Hematopoietic multipotent progenitor cell treated with erythropoietin and hydrocortisone succinate and interleukin-3 and kit ligand, for 4 days (in vitro differentiated cells): ENCODE measurements at places on chromosomes 7 and 10.

GRCh38 chr7:139573871-139574270 is 50.4 kb downstream of the CLEC2L start:
- DNase-seq = no peak

GRCh38 chr10:27713941-27714340 is 31.7 kb downstream of the MKX start:
- peak; percentile 2 for DNase-seq

DNA sequence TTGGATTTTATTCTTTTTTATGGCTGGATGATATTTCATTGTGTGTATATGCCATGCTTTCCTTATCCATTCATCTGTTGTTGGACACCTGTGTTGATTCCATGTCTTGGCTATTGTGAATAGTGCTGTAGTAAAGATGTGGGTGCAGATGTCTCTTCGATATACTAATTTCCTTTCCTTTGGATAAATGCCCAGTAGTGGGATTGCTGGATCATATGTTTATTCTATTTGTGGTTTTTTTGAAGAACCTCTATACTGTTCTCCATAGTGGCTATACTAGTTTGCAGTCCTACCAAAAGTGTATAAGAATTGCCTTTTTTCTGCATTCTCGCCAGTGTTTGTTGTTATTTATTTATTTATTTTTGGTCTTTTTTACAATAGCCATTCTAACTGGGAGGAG is 159.8 kb downstream of the WNT2 start:
- DNase-seq = no peak

- peak; percentile 68 for DNase-seq
These were observed 182.0 kb downstream of the REEP3 start for GRCh38 chr10:63703113-63703670.

DNA sequence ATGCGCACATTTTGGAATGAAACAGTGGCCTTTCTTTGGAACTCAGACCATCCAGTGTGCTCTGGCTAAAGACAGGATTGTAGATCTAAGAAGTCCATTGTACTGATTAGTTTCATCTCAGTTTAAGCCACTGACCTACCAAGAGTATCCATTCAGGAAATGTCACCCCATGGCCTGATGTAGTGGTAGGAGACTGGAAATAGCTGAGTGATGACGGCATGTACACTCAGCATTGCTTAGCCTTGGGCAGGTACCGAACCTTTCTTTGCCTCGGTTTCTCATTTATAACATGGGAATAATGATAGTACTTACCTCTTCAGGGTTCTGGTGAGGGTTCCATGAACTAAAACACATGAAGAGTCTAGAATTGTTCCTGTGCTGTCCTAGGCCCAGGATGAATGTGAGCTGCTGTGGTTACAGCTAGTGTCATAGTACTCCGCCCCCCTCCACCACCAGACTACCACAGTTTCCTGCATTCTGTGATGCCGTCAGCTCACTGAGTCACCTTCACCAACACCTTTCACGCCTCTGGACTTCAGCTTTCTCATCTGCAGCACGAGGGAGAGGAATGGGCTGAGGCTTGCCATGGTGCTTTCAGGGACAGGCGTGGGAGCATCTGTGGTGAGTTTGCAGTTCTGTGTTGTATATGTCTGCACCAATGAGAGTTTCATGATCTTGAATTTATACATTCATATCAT is 484.0 kb upstream of the GALNT17 start:
- peak; percentile 38 for DNase-seq

- DNase-seq = peak; percentile 65
These were observed 10.9 kb downstream of the TECPR1 start for GRCh38 chr7:98240961-98241673.

GRCh38 chr7:120164-120991 is 72.0 kb upstream of the FAM20C start:
- DNase-seq = no peak

GRCh38 chr7:128922496-128923410 is 12.2 kb upstream of the KCP start:
- no peak for DNase-seq

GRCh38 chr10:68992636-68993440 is 4.2 kb downstream of the KIFBP start:
- DNase-seq = no peak

GRCh38 chr7:26992670-26993069 is 103.1 kb downstream of the HOXA1 start:
- DNase-seq = no peak

GRCh38 chr7:137920637-137921399 is 74.0 kb upstream of the DGKI start:
- DNase-seq = no peak

GRCh38 chr7:133272336-133272735 is 19.5 kb downstream of the EXOC4 start:
- no peak for DNase-seq

GRCh38 chr7:106717955-106718871 is 57.3 kb upstream of the CCDC71L start:
- DNase-seq = peak; percentile 97

GRCh38 chr7:115449689-115450088 is 527.8 kb downstream of the MDFIC start:
- peak; percentile 2 for DNase-seq

GRCh38 chr7:1537535-1538412 is 7.3 kb downstream of the MAFK start:
- peak; percentile 83 for DNase-seq

GRCh38 chr10:31103112-31103511 is 71.4 kb upstream of the ZNF438 start:
- no peak for DNase-seq

DNA sequence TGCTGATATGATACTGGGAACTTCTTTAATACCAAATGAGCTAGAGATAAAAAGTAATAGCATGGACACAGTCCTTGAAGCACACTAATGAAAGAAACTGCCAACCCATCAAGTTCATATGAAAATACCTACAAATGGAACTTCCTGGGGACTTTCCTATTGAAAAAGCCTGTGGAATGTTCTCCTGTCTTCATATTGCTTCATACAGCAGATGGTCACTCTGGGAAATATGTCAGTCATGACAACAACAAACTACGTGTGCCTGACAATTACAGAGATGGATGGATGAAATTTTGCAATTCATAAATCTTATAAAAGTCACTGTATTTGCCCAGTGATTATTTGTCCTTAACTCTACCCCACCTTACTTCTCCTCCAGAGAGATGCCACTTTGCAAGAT is 106.6 kb upstream of the COL1A2 start:
- no peak for DNase-seq

DNA sequence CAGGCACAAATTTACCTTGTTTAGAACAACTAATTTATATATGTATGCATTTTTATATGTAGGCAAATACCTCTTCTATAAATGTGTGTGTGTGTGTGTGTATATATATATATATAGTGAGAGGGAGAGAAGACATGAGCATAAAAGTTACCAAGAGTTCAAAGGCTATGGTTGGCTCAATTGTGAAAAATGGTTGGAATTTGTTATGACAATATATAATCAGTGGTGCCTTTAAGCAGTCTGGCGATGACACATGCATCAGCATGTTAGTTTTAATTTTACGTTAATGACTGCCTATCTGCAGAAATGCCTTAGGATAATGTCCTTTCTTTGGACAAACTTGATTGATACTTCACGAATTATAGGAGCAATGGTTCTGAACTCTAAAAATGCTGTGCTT is 980.8 kb upstream of the LRRTM3 start:
- DNase-seq = no peak

DNA sequence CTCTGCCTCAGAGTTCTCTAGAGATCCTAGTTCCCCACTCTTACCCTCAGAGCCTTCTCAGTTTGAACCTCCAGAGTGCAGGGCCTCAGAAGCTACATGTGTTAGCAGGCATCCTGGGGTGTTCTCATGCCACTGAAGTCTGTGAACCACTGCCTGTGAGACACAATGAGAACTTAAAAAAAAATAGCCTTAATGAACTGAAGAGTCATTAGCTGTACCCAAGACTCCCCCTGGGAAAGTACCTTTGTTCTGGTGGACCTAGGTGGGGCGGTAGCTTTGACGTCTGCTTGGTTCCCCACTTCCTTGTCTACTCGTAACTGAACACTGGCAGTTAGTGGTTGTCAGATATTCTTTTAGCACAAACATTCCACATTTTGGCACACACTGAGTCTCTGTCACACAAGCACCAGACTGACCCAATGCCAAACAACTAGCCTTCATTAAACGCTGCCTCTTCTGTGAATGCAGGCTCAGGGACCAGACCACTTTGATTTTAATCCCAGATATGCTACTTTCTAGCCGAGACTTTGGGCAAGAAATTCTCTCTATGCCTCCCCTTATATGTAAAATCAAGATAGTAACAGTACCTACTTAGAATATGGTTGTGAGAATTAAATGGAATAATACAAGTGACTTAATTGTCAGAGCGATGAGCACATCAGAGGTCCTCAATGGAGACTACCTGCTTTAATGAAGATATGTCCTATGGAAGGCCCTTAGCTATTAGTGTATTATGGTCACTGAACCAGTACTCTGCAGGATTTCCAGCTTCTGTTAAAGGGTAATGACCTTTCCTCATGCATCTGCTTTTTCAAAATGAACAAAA is 75.3 kb upstream of the CC2D2B start:
- peak; percentile 21 for DNase-seq

- no peak for DNase-seq
These were observed 53.4 kb downstream of the NKX6-2 start for GRCh38 chr10:132732518-132732917.

DNA sequence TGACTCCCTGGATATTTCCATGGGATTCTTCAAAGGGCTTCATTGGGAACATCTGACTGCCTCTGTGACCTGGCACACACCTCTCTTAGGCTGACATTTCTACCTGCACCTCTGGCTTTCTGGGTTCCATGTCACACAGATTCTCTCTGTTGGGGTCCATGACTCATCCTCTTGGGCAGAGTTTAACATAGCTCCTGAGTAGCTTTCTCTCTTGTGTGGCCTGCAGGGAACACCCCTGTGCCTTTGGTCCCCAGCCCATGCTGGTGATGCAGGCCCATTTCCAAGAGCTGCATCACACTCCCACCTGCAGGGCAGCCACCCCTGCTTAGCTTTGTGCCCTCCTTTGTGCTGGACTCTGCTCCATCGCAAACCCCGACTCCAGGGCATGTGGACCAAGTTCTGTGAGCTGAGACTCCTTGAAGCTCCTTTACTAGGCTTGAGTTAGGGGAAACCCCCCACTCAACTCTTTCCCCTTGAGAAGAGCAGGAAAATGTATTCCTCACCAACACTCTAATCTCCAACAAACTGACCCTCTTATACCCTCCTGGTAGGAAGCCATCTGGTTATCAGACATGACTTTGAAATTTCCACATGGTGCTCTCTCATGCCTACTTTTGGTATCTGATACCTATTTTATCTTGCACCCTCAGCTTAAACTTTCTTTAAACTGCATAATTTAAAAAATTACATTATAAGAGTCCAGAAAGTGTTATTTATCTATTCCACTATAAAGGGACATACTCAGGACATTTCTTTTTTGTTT is 93.3 kb downstream of the ZNF777 start:
- DNase-seq = peak; percentile 55

- DNase-seq = no peak
These were observed 24.5 kb upstream of the PPP1R9A start for GRCh38 chr7:94882891-94883290.

GRCh38 chr7:91379236-91379635 is 115.0 kb downstream of the FZD1 start:
- no peak for DNase-seq
